ENCODE measurements at places on chromosomes 7 and 10.

DNA sequence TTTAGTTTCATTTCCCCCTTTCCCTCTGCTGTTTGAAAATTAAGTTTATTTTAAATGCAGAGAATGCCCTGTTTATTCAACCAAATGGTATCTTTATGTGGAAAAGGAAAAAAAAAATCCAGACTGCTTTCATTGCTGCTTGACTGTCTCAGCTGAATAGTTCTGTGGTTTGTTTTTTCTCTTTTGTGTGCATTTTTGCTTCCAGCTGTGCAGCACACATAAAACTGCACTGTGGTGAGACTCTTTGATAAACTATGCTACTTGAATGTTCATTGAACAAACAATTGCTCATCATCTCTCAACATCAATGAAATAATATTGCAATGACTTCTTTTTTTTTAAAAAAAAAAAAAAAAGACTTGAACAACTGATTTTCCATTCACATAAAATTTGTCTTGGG is 78.6 kb upstream of the GLI3 start:
- no peak for DNase-seq

DNA sequence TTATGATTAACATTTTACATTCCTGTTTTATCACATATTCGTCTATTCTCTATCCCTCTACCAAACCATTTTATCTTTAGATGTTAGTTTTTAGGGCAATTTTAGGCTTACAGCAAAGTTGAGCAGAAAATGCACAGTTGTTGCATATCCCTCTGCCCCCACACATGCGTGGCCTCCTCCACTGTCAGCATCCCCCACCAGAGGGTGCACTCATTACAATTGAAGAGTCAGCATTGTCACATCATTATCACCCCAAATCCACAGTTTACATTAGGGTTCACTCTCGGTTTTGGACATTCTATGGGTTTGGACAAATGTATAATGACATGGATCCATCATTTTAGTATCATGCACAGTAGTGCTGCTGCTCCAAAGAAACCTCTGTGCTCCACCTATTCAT is 86.4 kb downstream of the WDR37 start:
- DNase-seq: no peak

DNA sequence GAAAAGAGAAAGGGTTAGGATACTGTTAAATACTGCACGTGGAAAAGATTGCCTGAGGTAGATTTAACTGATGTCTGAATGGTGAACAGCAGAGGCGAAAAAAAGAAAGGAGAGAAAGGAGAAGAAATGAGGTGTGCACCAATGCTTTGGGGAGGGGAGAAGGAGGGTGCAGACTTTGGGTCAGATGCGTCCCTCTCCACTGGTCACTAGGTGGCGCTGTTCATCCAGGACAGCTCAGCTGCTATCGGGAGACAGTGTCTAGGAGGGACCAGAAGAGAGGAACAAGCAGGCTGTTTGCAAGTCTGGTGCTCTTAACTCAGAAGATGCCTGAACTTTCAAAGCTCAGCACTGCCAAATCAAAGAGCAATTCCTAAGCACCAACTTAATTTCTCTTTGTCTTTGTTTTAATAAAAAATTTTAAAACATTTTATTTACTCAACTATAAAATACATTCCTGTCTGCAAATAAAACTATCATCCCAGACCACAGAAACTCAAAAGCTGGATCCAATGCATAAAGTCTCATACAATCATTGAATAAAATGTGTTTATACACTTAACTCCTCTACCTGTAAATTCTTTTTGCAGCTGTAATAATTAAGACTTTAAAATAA is 83.9 kb upstream of the PDLIM1 start:
- DNase-seq: peak; percentile 63

DNA sequence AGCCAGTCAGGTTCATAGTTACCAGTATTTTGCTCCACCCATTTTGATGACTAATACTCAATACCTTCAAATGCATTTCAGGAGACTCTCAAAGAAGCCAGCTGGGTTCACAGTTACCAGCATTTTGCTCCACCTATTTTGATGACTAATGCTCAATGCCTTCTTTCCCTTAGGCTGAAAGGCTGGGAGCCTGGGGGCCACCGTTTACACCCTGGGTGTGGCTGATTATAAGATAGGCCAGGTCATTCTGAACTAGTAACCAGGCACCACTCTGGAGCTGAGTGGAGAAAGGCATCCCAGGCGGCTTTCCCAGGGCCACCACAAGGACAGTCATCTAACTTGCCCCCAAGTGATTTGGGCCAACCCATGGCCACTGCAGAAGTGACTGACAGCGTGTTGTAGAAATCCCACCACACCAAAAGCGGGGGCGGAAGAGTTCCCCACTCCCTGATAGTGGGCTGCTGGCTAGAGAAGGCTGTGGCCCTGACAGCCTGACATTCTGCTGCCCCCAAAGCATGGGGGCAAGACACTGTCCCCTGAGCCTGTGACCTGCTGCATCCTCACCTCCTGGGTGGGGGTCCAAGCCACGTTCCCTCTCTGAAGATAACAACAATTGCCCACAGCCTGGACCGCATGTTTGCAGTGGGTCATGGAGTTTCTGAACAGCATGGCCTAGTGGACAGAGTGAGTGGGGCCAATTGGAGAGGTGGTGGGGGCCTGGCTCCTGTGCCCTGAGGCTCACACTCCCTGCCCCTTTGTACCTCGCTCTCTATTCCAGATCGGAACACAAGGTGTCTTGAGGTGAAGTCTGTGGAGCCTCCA is 23.0 kb upstream of the ZNF488 start:
- DNase-seq: peak; percentile 96

DNA sequence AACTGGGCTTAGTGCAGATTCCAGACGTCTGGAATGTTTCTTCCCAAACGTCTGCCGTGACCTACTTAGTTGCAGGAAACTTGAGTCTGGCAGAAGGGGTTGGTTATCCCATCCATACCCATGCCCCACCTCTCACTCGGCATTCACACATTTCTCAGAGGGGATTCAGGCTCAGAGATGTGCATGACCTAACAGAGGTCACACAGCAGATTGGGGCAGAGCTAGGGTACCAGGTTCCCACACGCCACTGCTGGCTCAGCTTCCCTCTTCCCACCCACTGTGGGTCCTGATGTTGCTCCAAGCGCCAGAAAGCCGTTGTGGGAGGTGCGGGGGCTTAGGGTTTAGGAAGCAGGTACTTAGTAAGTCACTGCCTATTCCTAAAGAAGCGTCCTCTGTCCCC is 3.0 kb downstream of the UCMA start:
- DNase-seq: no peak

GRCh38 chr10:71517298-71518169 is 120.8 kb downstream of the CDH23 start:
- DNase-seq: no peak

DNA sequence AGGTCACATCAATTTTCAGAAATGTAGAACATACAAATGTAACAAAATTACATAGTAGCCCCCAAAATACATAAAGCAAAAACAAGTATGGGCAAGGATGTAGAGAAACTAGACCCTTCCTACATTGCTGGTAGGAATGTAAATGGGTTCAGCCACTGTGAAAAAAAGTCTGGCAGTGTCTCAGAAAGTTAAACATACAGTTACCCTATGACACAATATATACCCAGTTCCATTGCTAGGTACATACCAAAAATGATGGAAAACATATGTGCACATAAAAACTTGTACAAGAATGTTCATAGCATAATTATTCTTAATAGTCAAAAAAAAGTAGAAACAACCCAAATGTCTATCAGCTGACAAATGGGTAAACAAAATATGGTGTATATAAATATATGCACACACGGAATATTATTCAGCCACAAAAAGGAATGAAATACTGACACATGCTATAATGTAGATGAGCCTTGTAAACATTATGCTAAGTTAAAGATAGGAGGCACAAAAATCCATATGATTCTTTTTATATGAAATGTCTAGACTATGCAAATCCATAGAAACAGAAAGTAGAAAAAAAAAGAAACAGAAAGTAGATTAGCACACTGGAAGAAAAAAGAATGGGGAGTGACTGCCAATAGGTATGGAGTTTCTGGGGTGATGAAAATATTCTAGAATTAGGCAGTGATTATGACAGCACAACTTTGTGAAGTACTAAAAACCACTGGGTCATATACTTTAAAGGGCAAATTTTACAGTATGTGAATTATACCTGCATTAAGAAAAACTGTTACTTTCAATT is 13.5 kb downstream of the HERPUD2 start:
- no peak for DNase-seq

DNA sequence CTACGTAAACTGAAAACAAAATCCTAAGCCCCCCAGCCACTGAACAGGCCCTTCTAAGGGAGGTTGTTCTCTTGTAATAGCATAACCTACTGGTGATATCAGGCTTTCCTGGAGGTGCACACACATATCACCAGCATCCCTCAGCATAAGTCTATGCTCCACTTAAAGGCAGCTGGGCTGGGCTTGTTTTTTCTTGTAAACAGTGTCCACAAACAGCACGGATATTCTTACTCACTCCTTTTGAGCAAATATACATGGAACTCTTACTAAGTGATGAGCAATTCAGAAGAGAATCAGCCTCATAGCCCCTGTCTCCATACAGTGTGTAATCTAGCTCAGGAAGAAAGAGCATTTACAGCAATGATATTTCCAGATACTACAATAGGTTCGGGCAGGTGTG is 2.4 kb downstream of the LRIT1 start:
- no peak for DNase-seq

DNA sequence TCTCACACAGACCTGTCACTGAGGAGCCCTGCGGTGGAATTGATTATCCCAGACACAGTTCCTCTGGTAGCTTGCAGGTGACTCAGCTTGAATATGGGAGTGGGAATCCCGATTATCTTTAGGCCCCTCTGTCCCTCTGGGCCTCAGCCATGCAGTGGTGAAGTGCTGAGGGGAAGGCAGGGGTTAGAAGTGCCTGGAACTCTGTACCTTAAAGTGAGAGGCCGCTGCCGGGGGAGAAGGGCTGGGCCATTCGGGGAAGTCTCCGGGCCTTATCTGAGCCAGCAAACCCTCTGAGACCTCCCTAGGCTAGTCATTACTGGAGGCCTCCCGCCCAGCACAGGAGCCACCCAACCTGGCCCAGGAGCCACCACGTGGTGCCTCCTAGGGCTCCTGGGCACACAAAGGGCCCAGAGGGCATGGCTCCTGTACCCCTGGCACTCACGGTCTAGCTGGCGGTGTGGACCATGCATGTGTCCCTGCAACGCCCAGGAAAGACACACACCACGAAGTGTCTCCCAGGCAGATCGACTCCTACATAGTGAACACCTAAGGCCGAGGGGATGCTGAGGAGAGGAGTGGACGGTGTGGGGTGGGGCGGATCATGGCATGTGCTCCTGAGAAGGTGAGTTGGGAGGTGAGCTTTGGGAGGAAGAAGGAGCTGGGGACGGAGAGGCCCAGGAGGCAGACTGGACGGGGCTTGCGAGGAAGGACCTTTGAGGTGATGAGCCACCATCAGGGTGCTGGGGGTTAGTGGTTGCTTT is 56.2 kb downstream of the HK1 start:
- no peak for DNase-seq

- DNase-seq: no peak
These were observed 4.0 kb downstream of the ITGA8 start for GRCh38 chr10:15715619-15716227.

DNA sequence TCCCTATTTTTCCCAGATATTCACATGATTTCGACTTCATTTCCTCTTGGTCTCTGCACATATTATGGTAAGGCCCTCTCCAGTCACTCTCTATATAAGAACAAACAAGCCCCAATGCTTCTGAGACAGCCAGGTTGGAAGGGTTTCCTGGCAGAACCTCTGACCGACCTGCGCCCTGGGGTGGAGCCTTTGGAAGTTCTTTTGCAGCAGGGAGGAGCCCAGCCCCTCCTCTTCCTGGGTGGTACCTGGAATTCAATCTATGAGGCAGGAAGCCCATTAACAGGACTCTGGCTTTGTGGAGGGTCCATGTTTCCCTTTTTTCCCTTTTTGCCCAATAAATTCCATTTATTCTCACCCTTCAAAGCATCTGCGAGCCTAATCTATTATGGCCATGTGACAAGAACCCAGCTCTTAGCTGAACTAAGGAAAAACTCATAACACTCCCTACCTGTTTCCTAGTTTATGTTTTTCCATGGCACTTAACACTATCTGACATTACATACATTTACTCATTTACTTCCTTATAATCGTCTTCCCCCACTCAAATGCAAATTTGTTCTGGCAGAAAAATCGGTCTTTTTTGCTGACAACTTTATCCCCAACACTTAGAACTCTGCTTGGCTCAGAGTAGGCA is 92.5 kb upstream of the FRMD4A start:
- no peak for DNase-seq

- peak; percentile 73 for DNase-seq
These were observed 6.2 kb upstream of the PIK3CG start for GRCh38 chr7:106858618-106859532.

GRCh38 chr10:34522546-34522945 is 292.6 kb downstream of the PARD3 start:
- DNase-seq: no peak

GRCh38 chr7:145957160-145957890 is 159.3 kb upstream of the CNTNAP2 start:
- no peak for DNase-seq

DNA sequence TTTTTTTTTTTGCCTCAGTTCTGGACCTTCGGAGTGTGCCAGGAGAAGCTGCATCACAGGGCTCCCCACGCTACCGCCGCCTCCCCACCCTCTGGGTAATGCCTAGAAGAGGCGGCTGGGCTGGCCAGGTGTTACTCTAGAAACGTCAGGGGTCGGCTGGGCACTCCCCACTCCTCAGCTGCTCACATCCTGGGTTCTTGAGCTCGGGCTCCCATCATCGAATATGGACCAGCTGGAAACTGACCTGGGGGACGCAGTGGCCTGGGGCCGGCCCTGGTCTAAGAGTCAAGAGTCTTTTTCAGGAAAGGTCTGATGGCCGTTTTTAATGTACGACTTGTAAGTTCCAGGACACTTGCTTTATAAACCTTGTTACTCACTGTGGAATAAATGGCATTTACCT is 326.5 kb downstream of the WDR37 start:
- DNase-seq: no peak

DNA sequence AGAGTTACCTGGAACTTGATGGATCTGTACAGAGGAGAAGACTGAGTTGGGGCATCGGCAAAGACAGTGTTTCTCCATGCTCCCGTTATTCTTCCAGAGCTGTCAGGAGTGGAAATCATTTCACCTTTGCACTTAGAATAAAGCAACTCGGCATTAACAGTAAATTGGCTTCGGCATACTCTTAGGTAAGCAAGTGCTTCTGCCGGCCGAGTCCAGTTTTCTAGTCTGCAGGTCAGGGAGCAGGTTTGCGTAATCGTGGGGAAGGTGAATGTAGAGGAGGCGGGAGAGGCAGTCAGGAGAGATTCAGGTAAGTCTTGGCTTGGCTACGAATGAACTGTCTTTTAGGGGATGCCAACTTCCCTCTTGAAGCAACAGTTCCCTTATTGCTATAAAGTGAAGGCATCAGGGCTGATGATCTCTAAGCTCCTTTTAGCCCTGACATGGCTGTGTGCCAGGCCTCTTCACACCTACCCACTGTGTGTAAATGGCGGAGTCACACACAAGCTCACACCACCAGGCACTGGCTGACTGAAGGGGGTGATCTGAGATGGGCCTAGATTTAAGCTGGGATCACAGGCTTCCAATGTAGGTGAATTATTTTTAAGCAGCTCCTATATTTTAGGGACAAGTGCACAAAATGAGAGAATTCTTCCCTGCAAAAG is 127.1 kb downstream of the GATA3 start:
- DNase-seq: no peak

- DNase-seq: no peak
These were observed 152.6 kb upstream of the PFKP start for GRCh38 chr10:2914741-2915140.
